ENCODE measurements at places on chromosomes 6 and 20.

- DNase-seq = no peak
Observed at GRCh38 chr20:19336631-19337030, 124.2 kb downstream of the SLC24A3 start.

GRCh38 chr6:36912586-36912985, 26.8 kb downstream of the C6orf89 start:
- peak; percentile 51 for DNase-seq

GRCh38 chr6:34237316-34237721, 646 bp downstream of the HMGA1 start:
- no peak for DNase-seq

GRCh38 chr20:63749597-63750508, 10.3 kb downstream of the SLC2A4RG start:
- DNase-seq = no peak

GRCh38 chr20:8094850-8095249, 37.2 kb upstream of the PLCB1 start:
- DNase-seq = no peak

GRCh38 chr6:76615395-76615794, 542.9 kb upstream of the IMPG1 start:
- DNase-seq = no peak

DNA sequence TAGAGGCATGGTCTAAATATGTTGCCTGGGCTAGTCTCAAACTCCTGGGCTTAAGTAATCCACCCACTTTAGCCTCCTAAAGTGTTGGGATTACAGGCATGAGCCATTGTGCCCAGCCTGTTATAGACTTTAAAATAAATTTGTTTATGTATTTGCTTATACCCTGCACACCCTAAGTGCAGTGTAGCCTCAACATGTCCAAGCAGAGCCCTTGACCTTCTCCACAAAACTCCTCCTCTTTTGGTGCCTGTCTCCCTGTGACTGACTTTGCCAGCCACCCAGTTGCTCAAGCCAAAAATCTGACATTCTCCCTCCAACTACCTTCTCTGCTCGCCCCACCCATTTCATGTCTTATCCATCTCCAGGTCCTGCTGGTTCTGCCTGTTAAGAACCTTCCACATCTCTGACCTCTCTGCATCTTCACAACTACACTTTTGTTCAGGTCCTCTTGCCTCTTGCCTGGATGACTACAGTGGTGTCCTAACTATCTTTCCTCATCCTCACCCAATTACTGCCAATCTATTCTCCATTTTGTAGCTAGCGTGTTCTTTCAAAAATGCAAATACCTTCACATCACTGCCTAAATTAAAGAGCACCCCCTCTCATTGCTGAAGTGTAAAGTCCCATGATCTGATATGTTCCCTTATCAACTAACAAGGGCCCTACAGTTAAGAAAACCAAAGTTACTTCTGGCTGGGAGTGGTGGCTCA, 11.2 kb upstream of the KIFC1 start:
- DNase-seq = no peak

DNA sequence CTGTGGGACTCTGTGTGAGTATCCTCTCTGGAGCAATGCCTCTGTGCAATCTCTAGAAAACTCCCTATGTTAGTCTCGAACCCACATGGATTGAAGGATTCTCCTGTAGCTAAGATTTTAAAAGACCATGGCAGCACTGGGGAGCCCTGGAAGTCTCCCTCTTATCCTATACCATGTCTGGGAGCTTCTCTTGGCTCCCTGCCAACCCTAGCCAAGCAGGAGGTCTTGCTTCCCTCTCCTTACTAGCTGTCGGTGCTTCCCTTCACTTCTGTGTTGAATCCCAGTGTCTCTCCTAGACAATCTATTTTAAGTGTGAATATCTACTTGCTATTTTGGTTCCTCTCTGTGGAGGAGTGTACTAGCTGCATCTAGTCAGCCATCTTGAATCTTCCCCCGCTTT, 118.8 kb upstream of the NRN1 start:
- no peak for DNase-seq

- no peak for DNase-seq
Observed at GRCh38 chr20:42886801-42887200, 302.9 kb downstream of the PTPRT start.

DNA sequence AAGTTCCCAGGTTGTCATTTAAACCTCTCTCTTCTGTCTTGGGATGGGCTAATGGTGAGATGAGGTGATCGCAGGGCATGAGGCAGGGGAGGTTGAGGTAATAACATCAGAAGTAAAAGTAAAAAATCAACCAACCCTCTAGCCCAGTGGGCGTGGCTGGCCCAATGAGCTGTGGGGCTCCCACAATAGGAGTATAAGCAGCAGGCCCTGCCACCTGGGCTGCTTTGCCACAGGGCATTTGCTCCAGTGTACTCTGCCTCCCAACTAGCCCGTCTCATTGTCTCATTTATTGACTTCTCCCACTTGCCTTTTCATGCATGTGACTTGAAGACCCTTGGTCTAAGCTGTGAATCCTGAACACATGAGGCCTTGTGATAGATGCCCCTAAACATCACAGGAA, 62.8 kb downstream of the PHACTR3 start:
- no peak for DNase-seq

DNA sequence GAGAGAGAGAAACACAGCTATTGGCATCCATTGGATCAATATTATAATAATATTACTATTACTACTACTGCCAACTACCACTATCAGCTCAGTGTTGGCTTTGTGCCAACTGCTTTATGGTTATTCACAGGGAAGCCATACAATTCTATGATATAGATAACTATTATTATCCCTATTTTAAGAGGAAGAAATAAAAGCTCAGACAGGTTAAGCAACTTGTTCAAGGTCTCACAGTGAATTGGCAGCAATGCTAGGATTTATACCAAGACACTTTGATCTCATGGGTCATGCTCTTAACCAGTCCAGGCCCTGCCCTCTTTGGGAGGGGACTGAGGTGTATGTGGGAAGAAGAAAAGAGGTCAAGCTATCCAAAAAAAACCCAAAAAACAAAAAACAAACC, 82.0 kb upstream of the TRAF3IP2 start:
- DNase-seq = no peak

- no peak for DNase-seq
Observed at GRCh38 chr6:16839631-16840179, 78.4 kb upstream of the ATXN1 start.

- no peak for DNase-seq
Observed at GRCh38 chr6:75317503-75318206, 33.1 kb upstream of the TMEM30A start.

DNA sequence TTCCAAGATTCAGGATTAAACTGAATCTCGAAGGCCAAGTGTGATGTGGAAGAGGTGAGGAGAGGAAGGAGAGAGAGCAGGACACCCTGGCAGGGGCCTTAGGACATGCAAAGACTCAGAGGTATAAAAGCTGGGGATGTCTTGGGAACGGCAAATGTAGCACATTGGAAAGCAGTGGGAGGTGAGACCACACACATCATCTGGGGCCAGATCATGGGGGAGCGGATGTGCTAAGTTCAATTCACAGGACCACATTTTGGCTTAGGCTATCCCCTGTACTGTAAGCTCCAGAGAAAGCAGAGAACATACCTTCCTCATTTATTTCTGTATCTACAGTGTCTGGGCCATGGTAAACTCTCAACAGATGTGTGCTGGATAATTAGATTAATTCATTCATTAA, 59.5 kb upstream of the MBOAT1 start:
- DNase-seq = no peak

GRCh38 chr20:63542031-63542559, 4.9 kb upstream of the PTK6 start:
- no peak for DNase-seq

- DNase-seq = no peak
Observed at GRCh38 chr6:882084-882598, 189.2 kb upstream of the EXOC2 start.

DNA sequence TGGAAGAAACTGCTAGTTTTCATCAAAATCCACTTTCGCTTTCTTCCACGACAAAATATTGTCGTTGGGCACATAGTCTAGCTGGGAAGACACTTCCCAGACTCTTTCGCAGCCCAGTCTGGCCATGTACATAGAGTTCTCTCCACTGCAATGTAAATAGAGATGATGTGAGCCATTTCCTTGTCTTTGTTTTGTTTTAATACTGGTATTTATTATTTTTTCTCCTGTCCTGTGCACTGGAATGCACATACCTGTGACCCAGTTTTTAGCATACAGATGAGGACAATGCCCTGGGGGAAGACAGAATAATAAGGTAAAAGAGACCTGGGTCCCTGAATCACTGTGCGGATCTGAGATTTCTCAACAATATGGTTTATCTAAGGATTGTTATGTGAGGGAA, 149.5 kb upstream of the BMP5 start:
- DNase-seq = no peak

- DNase-seq = no peak
Observed at GRCh38 chr6:166286839-166287271, 21.3 kb downstream of the PRR18 start.

- no peak for DNase-seq
Observed at GRCh38 chr6:149476789-149477455, 7.9 kb downstream of the ZC3H12D start.

DNA sequence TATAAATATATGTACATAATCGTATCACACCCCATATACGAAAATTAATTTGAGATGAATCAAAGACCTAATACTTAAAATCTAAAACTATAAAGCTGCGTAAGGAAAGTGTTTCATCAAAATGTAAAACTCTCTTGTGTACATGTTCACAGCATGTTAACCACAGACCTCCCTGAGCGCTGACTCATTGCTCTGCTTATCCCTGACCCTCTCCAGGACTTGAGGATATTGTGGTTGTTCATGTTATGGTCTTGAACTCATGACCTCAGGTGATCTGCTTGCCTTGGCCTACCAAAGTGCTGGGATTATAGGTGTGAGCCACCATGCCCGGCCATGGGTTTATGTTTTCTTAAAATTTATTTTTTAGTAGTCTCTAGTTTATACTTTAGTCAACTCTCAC, 14.2 kb downstream of the FAM83B start:
- DNase-seq = no peak

GRCh38 chr6:98945311-98946115, 2.2 kb downstream of the FBXL4 start:
- no peak for DNase-seq

- no peak for DNase-seq
Observed at GRCh38 chr6:32488083-32488482, 42.0 kb downstream of the HLA-DRB5 start.

DNA sequence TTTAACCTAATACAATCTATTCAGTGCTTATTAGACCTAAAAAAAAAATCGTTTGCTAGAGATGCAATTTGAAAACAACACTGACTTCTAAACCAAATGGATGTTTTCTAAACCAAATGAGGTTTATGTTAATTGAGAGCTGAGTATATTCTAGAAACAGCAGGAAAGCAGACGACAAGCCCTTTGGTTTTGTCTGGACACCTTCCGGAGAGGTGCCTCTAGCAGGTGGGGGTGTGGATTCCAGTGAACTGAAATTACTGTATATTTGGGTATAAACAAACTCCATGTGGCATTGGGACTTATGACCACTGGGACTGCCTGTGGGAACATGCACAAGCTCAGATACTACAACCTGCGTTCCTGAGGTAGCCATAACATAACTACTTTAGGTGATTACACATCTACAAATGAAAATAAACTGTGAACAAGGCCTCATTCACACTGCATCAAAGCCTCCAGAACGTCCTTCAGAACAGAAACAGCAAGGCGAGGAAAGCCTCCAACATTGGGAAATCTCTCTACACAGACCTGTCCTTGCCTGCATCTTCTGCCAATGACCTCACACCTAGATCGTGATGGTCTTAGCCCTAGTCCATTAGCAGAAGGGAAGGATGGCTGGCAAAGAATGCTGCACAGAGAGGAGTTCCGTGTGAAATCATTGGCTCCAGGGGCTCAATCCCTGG, 206.8 kb upstream of the FOXQ1 start:
- no peak for DNase-seq

DNA sequence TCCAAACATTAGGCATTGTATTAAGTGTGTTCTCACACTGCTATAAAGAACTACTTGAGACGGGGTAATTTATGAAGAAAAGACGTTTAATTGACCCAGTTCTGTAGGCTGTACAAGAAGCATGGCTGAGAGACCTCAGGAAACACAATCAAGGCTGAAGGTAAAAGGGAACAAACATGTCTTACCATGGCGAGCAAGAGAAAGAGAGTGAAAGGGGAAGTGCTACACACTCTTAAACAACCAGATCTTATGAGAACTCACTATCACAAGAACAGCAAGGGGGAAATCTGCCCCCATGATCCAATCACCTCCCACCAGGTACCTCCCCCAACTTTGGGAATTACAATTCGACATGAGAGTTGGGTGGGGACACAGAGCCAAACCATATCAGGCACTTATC, 86.6 kb upstream of the TOP1 start:
- DNase-seq = no peak

DNA sequence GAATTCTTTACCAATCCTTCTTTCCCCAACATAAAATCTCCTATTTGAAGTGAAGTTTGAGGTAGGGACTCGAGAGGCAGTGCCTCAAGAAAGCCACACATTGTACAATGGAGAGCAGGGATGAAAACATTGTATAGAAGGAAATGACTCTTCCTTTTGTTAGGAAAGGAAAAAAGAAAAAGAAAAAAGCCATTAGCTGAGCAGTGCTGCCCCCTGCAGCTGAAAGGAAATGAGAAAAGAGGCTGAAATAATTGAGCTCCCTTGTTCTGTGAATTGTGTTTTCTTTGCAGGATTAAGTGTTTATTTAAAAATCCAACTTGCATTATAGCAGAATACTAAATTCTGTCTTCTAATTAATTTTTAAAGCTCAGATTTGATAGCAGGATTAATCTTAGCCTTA, 162.9 kb upstream of the SASH1 start:
- peak; percentile 3 for DNase-seq

DNA sequence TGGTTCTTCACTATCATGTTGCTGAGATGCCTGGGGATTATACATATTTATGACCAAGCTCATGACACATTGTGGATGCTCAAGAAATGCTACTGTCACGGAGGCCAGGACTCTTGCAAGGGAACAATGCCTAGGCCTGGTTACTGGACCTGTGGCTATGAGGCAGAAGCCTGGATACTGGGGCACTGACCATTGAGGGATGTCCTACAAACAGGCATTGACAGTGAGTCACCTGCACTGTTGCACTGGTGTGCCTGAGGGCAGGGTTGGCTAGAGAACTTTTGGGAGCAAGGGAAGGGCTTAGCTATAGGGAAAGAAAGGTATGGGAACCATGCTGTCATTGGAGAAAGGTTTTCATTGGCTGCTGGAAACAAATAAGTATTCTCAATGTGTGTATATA, 313.1 kb upstream of the SUPT3H start:
- no peak for DNase-seq

GRCh38 chr20:19735446-19735845, 22.6 kb upstream of the RIN2 start:
- DNase-seq = peak; percentile 76

GRCh38 chr6:154602296-154602695, 91.8 kb upstream of the CNKSR3 start:
- DNase-seq = no peak

DNA sequence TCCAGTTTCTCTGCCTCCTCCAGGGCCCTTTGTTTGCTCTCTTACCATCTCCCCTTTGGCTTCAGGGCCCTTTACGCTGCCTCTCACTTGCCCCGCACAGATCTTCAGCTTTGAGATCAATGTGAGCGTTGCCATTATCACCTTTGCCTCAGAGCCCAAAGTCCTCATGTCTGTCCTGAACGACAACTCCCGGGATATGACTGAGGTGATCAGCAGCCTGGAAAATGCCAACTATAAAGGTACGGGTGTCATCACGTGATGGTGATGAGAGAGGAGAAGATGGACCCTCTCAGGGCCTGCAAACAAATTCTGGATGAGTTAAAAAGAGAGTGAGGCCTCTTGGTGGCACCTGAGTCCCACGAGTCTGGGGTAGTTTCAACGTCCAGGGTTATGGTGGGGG, 8.3 kb downstream of the C2 start:
- no peak for DNase-seq
